ENCODE measurements at places on chromosomes 5 and 9.

- peak; percentile 92 for DNase-seq
Measured at GRCh38 chr5:36728697-36729543, 122.5 kb downstream of the SLC1A3 start.

GRCh38 chr9:108991479-108991878, 21.8 kb downstream of the CTNNAL1 start:
- peak; percentile 11 for DNase-seq

- no peak for DNase-seq
Measured at GRCh38 chr9:89277043-89277442, 34.0 kb upstream of the CKS2 start.

DNA sequence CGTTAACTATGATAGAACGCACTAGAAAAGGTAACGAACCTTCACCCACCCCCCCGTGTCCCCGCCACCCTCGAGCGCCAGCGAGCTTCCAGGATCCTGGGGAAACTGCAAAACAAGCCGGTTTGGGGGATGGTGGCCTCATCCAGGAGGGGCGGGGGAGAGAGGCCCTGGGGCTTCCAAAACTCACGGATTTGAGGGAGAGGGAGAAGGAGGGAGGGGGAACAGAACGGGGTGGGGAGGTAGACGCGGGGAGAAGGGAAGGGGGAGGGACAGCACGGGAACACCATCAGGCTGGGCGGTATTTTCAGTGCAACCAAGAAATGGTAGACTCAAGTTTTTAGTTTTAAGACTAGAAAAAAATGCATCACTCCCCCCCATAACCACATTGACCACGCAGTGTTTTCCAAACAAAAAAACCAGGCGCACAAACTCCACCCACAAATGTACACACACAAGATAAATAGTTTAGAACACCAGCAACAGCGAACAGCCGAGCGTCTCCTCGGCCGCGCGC, 1.4 kb downstream of the NRARP start:
- peak; percentile 70 for DNase-seq

DNA sequence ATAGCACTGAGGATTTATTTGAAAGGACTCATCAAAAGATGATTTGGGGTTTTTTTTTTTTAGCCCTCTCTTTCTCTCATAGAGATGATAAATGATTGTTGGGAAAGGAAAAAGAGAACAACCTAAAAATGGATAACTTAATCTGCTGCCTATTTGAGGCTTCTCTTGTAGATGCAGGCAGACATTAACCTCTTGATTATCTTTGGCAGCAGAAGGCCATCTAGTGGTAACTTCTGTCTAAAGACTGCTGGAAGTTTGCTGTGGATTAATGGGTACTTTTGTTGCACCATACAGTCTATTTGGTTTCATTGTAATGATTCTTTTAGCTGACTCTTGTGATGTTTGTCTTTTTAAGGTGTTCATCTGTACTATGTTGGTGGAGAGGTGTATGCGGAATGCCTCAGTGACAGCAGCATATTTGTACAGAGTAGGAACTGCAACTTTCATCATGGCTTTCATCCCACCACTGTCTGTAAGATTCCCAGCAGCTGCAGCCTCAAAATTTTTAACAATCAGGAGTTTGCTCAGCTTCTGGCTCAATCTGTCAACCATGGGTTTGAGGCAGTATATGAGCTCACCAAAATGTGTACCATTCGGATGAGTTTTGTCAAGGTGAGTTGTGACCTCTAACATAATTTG, 18.8 kb downstream of the SMIM32 start:
- DNase-seq: peak; percentile 91

GRCh38 chr5:78798673-78799029, 150.1 kb upstream of the LHFPL2 start:
- no peak for DNase-seq

DNA sequence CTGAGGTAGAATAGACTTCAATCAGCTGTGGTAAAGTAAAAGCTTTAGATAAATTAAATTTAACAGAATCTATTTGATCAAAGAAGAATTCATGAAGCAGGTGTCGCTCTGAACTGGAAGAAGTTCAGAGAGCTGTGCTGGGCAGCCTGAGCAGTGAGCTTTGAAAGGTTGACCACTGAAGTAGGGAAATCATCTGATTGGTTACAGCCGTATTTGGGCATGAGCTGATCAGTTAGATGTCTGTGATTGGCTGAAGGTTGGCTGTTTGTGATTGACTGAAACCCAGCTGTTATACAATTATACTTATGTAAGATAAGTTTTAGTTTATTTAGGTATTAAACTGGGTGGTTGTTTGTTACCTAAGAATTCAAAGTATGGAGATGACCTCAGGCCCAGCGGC, 1174.6 kb downstream of the CDH9 start:
- DNase-seq: no peak

DNA sequence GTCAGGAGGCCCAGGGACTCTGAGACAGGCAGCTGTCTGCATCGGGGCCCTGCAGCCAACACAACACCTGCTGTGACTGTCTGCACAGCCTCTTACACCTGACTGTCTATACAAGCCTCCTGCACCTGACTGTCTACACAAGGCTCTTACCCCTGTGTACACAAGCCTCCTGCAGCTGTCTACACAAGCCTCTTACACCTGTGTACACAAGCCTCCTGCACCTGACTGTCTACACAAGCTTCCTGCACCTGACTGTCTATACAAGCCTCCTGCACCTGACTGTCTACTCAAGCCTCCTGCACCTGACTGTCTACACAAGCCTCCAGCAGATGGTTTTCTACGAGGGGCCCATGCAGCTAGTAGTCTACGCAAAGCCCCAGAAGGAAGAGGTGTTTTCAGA, 18.6 kb downstream of the IRX2 start:
- no peak for DNase-seq

DNA sequence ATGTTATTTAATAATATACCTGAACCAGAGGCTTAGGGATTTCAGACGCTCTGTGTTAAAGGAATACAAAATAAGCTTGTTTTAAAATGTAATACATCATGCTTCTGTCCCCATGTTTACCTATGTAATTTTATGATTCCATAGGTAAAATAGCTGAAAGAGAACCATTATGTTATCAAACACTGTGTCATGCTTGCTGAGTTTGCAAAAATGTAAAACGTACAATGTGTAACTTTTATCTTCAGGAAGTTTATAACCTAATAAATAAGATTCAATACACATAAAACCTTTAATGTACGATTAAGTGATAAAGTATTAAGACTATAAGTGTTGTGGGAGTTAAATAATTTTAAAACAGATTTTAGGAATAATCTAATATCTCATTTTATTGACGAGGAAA, 94.1 kb downstream of the COMMD10 start:
- DNase-seq: no peak

All from hematopoietic multipotent progenitor cell treated with erythropoietin and hydrocortisone succinate and interleukin-3 and kit ligand, for 6 days (in vitro differentiated cells).